Heart left ventricle (tissue), 16 donors: ENCODE measurements at places on chromosomes 11 and 22. TPM values are rescaled to one million over a fixed set of nuclear protein-coding genes. Genes with fewer than 3 reads are reported as not detected.
A peak's percentile ranks its signal among the peaks of the same experiment; 100 is the strongest.

The VSIG2 gene
- total RNA-seq, result 1.6 TPM

The SYCE3 gene
- not detected for total RNA-seq

- no peak overlapping the region for H3K4me3 ChIP-seq
- H3K27me3 ChIP-seq, result no peaks in the 10 kb centered on the region
- no peak overlapping the region for H3K27ac ChIP-seq
- DNase-seq, result no peak
- H3K4me1 ChIP-seq, result no peaks in the 10 kb centered on the region
Observed at GRCh38 chr11:8886322-8886721, 24.7 kb upstream of the AKIP1 start.

DNA sequence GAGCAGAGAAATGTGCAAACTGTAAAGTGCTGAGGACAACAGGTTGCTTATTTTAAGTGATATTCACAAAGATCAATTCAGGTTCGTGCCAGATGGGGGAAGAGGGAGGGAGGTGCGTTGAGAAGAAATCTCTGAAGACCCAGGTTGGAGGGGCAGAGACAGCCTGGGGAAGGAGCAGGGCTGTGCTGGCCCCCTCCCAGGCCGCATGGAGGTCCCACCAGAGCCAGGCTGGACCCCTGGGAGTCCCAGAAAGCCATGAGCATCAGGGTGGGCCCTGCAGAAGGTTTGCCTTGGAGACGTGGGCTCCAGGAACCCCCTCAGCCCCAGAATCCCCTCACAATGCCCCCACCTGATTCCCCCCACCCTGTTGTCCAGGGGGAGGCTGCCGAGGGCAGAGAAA, 47.4 kb downstream of the IGLL1 start:
- DNase-seq, result peak; percentile 2
- no peak overlapping the region for H3K4me3 ChIP-seq
- H3K27ac ChIP-seq, result no peak overlapping the region
- H3K36me3 ChIP-seq, result no peaks in the 10 kb centered on the region

- no peak overlapping the region for H3K4me3 ChIP-seq
- H3K27ac ChIP-seq, result no peak overlapping the region
- no peak for DNase-seq
- H3K4me1 ChIP-seq, result no peaks in the 10 kb centered on the region
Observed at GRCh38 chr11:34151166-34151565, 45.7 kb downstream of the NAT10 start.

DNA sequence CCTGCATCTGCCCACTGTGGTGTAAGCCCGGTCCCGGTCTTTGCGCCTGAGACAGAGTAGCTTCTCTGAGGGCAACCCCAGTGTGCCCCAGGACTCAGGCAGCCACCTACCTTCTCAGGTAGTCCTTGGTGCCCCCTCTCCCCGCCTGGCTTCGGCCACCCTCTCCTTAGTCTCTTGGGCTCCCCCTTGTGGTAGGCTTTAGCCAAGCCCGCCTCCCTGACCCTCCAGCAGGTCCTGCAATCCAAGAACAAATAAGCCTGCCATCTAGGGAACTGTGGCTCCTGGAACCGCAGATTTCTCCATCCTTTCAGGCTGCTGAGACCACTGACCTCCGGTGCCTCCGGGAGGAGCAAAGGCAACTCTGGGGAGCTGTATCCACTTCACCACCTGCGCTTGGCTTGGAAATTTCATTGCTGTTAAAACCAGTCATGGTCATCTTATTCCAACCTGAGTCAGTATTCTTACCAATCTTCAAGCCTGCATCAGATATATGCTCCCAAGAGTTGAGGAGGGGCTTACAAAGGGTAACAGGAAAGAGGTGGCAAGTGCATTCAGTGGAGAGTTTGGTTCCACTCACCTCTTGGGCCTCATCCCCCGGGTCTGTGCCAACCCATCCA, 52.8 kb upstream of the TENM4 start:
- no peaks in the 10 kb centered on the region for H3K27me3 ChIP-seq
- H3K36me3 ChIP-seq, result no peaks in the 10 kb centered on the region
- no peak overlapping the region for H3K4me3 ChIP-seq
- no peaks in the 10 kb centered on the region for H3K4me1 ChIP-seq
- peak; percentile 60 for DNase-seq

The OR4A16 gene
- total RNA-seq, result not detected

DNA sequence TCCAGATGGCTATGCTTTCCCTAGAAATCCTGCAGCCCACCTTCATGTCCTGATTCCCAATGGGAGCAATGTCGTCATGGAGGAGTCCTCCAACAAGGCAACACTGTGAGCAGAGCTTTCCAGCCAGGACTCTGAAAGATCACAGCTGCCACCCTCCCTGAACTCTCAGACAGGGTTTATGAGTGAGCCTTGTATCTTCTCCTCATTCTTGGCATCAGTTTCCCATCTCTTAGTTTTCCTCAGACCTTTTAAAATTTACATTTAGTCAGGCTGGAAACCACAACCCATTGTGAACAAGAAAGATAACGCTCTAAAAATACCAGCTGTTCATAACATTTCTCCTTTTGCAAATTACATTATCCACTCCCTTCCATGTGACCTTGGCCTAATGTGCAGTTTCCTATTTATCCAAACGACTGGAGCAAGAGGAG, 15.6 kb upstream of the LYVE1 start:
- no peak overlapping the region for H3K4me3 ChIP-seq
- peaks cover 18% of the 10 kb centered on the region for H3K4me1 ChIP-seq
- H3K27me3 ChIP-seq, result no peaks in the 10 kb centered on the region
- DNase-seq, result no peak
- no peaks in the 10 kb centered on the region for H3K36me3 ChIP-seq

- H3K27ac ChIP-seq, result peak overlapping the region; percentile 89
- no peak for DNase-seq
- peaks cover 45% of the 10 kb centered on the region for H3K4me1 ChIP-seq
- H3K27me3 ChIP-seq, result no peaks in the 10 kb centered on the region
- no peaks in the 10 kb centered on the region for H3K36me3 ChIP-seq
- H3K4me3 ChIP-seq, result peak overlapping the region; percentile 87
Observed at GRCh38 chr22:25404556-25404927, 159.9 kb upstream of the GRK3 start.

DNA sequence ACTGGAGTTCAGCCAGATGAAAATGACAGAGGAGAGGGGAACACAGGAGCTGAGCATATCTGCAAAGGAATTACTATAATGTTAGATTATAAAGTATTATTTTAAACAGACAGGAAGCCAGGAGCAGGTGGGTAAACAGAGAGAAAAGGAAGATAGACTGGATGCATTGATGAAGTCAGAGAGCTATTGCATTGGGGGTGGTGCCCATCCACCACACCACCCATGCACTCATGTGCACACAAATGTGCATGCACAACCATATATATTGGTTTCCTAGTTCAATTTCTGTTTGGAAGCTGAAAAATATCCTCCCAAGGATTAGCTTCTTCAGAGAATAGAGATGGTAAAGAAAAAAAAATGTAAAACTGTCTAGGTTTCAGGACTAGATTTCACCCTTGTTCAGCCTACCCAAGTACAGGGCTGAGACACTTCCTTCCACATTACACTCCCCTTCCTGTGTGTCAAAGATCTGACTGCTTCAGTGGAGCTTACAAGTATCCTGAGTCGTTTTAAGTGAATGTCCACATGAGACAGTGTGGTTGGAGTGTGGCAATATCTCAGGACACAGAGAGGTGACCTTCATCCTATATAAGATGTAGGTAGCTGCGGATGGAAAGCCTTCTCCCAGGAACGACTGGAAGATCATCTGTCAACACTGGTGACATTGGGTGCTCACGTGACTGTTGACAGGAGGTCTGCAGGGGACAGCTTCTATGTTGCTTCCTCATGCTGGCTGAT, 12.2 kb upstream of the SMPD1 start:
- peak overlapping the region; percentile 61 for H3K27ac ChIP-seq
- no peaks in the 10 kb centered on the region for H3K27me3 ChIP-seq
- H3K36me3 ChIP-seq, result no peaks in the 10 kb centered on the region
- no peak for DNase-seq
- H3K4me3 ChIP-seq, result no peak overlapping the region

GRCh38 chr11:128669506-128670270, 24.2 kb upstream of the FLI1 start:
- H3K27ac ChIP-seq, result no peak overlapping the region
- no peak overlapping the region for H3K4me3 ChIP-seq
- H3K36me3 ChIP-seq, result no peaks in the 10 kb centered on the region
- no peak for DNase-seq
- H3K27me3 ChIP-seq, result no peaks in the 10 kb centered on the region
- H3K4me1 ChIP-seq, result no peaks in the 10 kb centered on the region

DNA sequence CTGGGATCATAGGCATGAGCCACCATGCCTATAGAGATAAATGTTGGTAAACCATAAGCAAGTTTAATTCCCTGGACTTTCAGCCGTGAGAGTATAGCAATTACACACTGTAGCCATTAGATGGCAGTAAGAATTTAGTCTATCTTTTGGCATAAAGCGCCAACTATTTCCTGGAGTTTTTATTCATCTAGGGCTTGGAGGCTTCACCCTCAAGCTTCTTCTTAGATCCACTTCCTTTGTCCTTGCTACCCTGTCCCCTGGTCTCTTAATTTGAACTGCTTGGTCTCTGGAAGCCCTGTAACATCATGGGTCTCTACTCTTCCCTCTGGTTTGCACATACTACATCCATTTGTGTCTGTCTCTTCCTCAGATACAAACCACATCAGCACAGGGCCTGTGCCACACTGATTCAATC, 38.2 kb downstream of the OR10A6 start:
- H3K27me3 ChIP-seq, result no peaks in the 10 kb centered on the region
- DNase-seq, result no peak
- no peak overlapping the region for H3K4me3 ChIP-seq
- H3K4me1 ChIP-seq, result no peaks in the 10 kb centered on the region

The NPTXR gene
- 20.7 TPM for total RNA-seq

The TMEM121B gene
- 1.6 TPM for total RNA-seq

The PKP3 gene
- 0.32 TPM for total RNA-seq

The ZFP91 gene
- total RNA-seq, result 66.9 TPM

DNA sequence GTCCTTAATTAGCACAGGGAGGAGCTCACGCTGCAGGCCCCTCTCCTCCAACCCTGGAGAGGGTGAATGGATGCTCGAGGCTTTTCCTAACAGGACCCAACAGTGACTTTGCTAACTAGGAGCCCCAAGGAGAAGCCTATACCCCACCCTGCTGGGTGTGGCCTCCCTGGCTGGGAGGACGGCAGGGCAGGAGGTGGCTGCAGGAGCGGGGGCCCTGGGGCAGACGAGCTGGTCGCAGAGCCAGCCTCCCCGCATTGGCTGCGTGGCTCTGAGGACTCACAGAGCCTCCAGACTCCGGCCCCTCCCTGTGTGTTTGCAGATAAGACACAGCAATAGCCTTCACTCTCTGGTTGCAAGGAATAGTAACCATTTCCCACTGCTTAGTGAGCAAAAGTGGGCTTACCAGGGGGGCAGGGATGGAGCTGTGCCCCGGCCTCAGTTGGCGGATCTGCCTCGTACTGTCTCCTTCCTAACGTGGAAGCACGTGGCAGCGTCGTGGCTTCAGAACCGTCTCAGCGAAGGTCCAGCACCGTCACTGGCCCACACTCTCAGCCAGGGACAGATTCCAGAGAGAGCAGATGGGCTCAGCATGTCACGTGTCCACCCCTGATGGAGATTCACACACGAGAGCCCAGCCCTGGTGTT, 1087.5 kb downstream of the BRD1 start:
- no peak overlapping the region for H3K4me3 ChIP-seq
- H3K36me3 ChIP-seq, result no peaks in the 10 kb centered on the region
- no peaks in the 10 kb centered on the region for H3K4me1 ChIP-seq

- H3K27ac ChIP-seq, result peak overlapping the region; percentile 98
- H3K4me1 ChIP-seq, result peaks cover 33% of the 10 kb centered on the region
- DNase-seq, result peak; percentile 76
- H3K36me3 ChIP-seq, result no peaks in the 10 kb centered on the region
Observed at GRCh38 chr11:16606784-16607674, 131.4 kb upstream of the C11orf58 start.

DNA sequence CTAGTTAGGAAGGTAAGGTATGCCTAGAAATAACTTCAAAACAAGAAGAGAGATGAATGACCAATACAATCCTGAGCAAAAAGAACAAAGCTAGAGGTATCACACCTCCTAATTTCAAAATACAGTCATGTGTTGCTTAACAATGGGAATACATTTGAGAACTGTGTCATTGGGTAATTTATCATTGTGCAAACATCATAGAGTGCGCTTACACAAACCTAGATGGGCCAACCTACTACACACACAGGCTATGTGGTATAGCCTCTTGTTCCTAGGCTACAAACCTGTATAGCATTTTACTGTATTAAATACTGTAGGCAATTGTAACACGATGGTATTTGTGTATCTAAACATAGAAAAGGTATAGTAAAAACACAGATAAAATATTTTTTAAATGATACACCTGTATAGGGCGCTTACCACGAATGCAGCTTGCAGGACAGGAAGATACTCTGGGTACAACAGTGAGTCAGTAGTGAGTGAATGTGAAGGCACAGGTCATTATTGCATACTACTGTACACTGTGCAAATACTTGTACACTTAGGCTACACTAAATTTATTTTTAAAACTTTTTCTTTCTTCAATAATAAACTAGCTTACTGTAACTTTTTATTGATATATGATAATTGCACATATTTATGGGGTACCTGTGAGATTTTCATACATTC, 48.2 kb downstream of the STK33 start:
- no peak for DNase-seq
- no peak overlapping the region for H3K4me3 ChIP-seq
- no peaks in the 10 kb centered on the region for H3K4me1 ChIP-seq
- no peaks in the 10 kb centered on the region for H3K36me3 ChIP-seq
- no peak overlapping the region for H3K27ac ChIP-seq
- H3K27me3 ChIP-seq, result no peaks in the 10 kb centered on the region

DNA sequence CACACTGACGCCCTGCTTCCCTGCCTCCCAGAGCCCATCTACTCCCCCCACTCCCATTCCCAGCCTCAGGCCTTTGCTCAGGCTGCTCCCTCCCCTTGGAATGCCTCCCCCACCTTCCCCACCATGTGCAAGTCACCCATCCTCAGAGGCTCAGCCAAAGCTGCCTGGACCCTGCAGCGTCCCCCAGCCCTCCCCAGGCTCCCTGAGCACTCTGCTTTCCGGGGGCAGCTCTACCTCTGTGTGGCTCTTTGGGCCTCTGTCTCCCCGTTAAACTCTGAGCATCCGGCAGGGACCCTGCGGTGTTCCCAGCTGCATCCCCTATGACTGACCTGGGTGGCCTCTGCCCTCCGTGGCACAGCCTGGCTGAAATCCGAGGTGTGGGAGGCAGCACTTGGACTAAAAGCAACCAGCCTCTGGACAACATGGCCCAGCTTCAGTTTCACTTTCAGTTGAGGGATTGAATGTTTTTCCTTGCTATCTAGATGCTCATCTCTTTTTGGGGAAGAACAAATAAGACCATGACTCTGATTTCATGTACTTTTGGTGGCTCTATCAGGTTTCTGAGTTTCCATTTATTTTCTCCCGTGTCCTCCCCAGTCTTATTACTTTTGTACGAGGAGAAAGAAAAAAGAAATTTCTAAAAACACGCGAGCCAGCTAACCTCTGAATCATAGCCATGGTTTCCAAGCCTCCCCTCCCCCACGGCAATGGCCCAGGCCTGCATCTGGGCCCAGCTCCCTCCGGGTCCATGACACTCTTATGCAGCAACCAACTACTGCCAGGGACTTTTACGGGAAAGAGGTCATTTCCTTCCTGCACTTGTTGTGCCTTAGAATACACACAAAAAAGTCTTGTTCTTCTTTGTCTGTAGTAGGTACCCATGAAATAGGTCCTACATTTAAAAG, 3.8 kb downstream of the APOL3 start:
- peak; percentile 86 for DNase-seq
- H3K36me3 ChIP-seq, result peaks cover 26% of the 10 kb centered on the region
- peaks cover 66% of the 10 kb centered on the region for H3K4me1 ChIP-seq
- no peaks in the 10 kb centered on the region for H3K27me3 ChIP-seq
- H3K27ac ChIP-seq, result peak overlapping the region; percentile 93
- H3K4me3 ChIP-seq, result peak overlapping the region; percentile 56
